Panc1 (cell line): ENCODE measurements at places on chromosomes 4 and X. TPM values are rescaled to one million over a fixed set of nuclear protein-coding genes. Genes with fewer than 3 reads are reported as not detected.

The ARL9 gene
- 0.41 TPM for total RNA-seq

The FABP2 gene
- not detected for total RNA-seq

The TMEM185A gene
- 27.3 TPM for total RNA-seq

The MTMR8 gene
- total RNA-seq = 1.3 TPM

The RHOXF2 gene
- total RNA-seq = not detected

The JADE1 gene
- 23.4 TPM for total RNA-seq

The P2RY4 gene
- total RNA-seq = not detected

The PGAM4 gene
- total RNA-seq = not detected

The DCLK2 gene
- total RNA-seq = 9.5 TPM

The MAGED4 gene
- 0.74 TPM for total RNA-seq

The WNK3 gene
- total RNA-seq = not detected

The PROM1 gene
- 0.18 TPM for total RNA-seq

The CORIN gene
- total RNA-seq = not detected

The TLR1 gene
- 0.41 TPM for total RNA-seq

The PABPC5 gene
- total RNA-seq = not detected

The PAGE2B gene
- not detected for total RNA-seq

The PPP2R2C gene
- total RNA-seq = 26.7 TPM

The USP51 gene
- total RNA-seq = 1.7 TPM

The TCP11X2 gene
- total RNA-seq = not detected

The VEGFD gene
- not detected for total RNA-seq

The COL4A6 gene
- 0.28 TPM for total RNA-seq

The LRPAP1 gene
- total RNA-seq = 110 TPM

The TMSB15A gene
- 2.3 TPM for total RNA-seq

The CNKSR2 gene
- total RNA-seq = not detected

The SYNPO2 gene
- 0.28 TPM for total RNA-seq

The ADRA2C gene
- total RNA-seq = 23.5 TPM

The FGF2 gene
- total RNA-seq = 21.7 TPM

The FRMD7 gene
- not detected for total RNA-seq

The NKAP gene
- 13.6 TPM for total RNA-seq

The SCD5 gene
- total RNA-seq = 2.0 TPM

The IL1RAPL1 gene
- total RNA-seq = 0.59 TPM

The PTCHD1 gene
- 1.4 TPM for total RNA-seq

The CCKAR gene
- total RNA-seq = not detected

The FGF13 gene
- total RNA-seq = not detected

The SULT1B1 gene
- total RNA-seq = 0.05 TPM

The CFAP47 gene
- 0.05 TPM for total RNA-seq
